ENCODE measurements at places on chromosomes 1 and 21.

GRCh38 chr1:91676030-91676429 is 175.4 kb downstream of the CDC7 start:
- DNase-seq, result no peak

DNA sequence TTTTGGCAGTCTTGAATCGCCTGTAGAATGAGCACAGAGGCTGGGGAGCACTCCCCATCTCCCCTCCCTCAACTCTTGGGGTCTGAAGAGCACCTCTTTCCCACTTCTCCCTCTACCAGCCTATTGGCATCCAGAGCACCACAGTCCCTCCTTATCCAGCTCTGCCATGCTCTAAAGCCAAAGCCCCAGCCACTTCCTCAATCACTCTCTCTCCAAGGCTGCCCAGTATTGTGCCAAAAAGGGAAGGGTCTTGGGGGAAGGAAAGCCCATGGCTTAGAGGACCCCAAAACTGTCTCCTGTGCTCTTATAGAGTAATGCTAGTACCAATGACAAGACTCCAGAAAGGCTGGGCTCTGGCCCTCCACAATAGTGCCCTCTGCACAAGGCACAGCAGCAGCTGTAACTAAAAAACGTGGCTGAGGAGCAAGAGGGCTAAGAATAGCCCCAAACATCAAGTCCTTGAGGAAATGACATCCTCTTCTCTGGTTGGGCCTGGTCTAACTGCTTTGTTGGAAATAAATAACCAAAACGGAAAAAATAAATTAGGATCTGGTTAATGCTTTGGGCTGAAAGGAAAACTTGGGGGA is 28.4 kb downstream of the SLC27A3 start:
- no peak for DNase-seq

GRCh38 chr1:203178083-203178482 is 2.5 kb upstream of the MYBPH start:
- DNase-seq, result peak; percentile 59

GRCh38 chr1:4602462-4603294 is 51.7 kb upstream of the AJAP1 start:
- DNase-seq, result no peak

- no peak for DNase-seq
These were observed 119.5 kb downstream of the CASZ1 start for GRCh38 chr1:10676963-10677362.

DNA sequence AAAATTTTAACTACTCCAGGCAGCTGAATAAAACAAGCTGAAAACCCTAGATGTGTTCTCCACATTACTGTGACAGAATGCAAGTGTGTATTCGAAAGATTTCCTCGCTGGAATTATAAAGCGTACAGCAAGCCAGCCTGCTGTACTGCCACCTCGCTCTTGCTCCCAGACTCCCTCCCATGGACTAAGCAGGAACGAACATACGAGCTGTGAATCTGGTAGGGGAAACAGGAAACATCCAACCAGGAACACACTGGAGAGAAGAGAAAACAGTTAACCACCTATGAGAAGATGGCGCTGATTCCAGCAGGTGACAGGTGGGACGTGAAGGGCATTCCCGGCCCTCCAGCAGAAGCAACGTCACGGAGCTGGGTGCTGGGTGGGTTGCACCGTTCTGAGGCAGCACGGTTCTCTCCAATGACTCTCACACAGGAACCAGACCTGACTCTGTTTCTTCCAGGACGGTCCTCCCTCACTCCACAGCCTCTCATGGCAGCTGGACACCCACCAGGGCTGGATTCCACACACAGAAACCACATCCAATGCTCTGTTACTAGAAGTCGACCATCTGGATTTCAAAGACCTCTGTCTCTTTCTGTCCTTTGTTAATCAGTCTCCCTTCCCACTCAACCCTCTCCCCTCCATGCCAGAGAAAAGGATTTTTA is 219.2 kb downstream of the RERE start:
- DNase-seq, result no peak

DNA sequence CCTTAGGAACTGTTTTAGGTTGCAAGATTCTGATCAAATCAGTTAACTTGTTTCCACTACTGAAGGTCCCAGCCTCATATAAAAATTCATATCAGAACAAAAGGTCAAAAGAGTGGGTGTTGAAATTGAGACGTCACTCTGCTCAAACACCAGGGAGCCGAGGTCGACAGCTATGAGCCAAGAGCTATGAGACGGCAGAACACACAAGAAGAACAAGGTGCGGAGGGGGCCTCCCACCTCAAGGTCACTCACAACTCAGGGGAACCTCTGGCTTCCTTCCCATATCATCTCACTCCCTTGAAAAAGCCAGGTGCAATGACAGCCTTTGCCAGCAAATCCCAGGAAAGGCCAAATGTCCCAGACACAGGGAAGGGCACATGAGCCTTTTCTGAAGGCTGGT is 749 bp downstream of the SEC16B start:
- DNase-seq, result no peak

- DNase-seq, result no peak
These were observed 62.4 kb downstream of the PTPRC start for GRCh38 chr1:198701250-198701649.

DNA sequence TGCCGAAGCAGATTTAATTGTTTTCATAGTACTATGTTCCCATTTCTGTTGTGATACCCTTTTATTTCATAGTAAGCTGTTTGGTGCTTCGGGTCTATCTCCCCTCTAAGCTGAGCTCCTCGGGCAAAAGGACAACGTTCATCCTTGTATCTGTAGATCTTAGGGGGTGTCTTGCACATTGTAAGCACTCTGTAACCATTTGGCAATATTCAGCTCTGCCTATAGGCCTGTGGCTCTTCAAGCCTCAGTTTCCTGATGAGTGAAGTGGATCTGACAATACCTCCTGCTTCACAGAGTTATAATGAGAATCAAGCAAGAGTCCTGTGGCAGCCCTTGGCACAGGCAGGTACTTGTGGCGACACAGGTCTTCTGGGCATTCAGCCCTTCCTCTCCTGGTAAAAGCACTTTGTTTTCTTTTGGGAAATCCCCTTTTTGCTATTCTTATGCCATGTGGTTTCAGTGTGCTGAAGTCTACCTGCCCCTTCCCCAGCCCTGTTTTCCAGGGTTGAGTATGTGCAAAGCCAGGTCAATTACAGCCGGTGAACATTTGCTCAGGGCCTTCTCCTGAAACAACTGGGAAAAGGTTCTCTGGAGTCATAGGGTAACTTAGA is 8.5 kb upstream of the EXO1 start:
- no peak for DNase-seq

GRCh38 chr1:183918589-183918988 is 113.7 kb downstream of the RGL1 start:
- no peak for DNase-seq

DNA sequence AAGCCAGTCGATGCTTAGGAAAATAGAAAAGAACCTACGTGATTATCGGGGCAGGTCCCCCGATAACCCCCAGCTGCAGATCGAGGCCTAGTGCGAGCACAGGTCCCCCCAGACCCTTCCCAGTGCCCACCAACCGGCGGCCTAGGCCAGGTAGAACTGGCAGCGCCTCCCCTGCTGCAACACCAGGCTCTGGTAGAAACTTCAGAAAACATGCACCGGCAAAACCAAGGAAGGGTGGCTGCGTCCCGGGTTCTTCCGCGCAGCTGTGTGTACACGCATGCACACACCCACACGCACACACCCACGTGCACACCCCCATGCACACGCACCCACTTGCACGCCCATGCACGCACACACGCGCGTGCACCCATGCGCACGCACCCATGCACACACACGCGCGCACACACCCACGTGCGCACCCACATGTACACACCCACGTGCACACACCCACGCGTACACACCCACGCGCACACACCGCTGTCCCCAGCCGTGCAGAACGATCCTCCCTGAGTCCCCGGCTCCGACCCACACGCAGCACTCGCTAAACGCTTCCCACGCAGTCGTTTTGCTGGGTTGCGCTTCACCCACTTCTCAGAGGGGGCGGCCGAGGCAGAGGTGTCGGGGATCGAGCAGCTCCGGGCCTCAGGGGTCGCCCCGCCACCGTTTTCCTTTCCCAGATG is 5.2 kb downstream of the TSPEAR start:
- DNase-seq, result no peak

DNA sequence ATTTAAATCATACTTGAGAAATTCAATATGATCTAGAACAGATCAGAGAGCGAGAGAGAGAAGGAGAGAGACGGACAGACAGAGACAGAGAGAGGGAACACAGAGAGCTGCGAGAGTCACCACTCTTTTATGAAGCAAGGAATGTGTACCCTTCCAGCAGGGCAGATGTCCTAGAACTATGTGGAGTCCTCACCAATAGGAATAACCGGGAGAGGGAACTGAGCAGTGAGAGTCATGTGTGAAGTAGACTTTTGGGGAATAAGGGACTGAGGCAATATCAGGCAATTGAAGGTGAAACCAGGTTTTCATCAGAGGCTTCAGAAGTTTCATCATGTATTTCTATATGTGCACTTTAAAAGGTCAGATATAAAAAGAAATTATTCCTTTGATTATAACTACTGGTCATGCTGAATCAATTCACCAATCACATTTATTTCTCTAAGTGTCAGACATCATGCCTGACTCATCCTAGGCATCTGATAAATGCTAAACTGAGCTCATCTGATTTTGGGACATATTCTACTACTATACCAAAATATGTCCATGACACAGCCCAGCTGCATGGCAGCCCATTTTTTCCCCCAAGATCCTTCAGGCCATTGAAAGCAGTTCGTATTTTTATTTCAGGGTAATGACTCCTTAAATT is 22.4 kb downstream of the VTCN1 start:
- no peak for DNase-seq

- DNase-seq, result no peak
These were observed 7.8 kb downstream of the SNAP47 start for GRCh38 chr1:227742738-227743715.

GRCh38 chr1:36256558-36257374 is 32.5 kb downstream of the THRAP3 start:
- DNase-seq, result no peak

DNA sequence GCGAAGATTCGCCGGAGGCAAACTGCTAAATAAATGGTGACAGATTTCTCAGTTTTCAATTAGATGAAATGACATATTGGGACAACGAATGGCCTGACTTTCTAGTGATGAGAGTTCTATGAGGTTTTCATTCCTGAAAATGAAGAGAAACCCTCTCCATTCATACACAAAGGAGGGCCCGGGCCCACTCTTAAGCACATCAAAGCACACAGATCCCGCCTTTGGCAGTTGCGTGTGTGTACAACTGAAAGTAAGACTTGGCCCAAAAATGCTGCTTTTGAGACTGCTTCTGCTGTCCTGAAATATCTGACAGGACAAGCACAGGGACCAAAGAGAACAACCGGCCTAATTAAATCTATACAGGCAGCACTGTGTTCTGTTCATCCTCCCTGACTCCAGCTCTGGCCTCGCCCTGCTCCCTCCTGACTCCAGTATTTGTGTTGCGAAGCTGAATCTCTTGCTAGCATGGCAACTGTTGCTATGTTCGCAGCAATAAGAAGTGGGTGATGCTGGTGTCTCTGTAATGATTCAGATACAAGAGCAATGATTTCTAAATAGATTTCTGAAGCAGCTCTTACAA is 7.4 kb downstream of the LRRC53 start:
- DNase-seq, result no peak

GRCh38 chr1:12465126-12465525 is 152.9 kb downstream of the DHRS3 start:
- no peak for DNase-seq

- DNase-seq, result no peak
These were observed 165.1 kb downstream of the UCK2 start for GRCh38 chr1:165992533-165992932.

- DNase-seq, result peak; percentile 17
These were observed 224.6 kb downstream of the FAF1 start for GRCh38 chr1:50735443-50735842.

GRCh38 chr1:226119169-226119568 is 56.7 kb downstream of the H3-3A start:
- DNase-seq, result no peak

GRCh38 chr1:87204441-87204840 is 124.2 kb upstream of the LMO4 start:
- no peak for DNase-seq

Measured in urothelium cell line (cell line).